Activated naive CD8-positive, alpha-beta T cell treated with anti-CD3 and anti-CD28 coated beads, Interleukin-2, amount 10 ng/mL, durations not matched to agents 7 days and 5 days (primary cell): ENCODE measurements at places on chromosomes 7 and 10.
A peak's percentile ranks its signal among the peaks of the same experiment; 100 is the strongest.

DNA sequence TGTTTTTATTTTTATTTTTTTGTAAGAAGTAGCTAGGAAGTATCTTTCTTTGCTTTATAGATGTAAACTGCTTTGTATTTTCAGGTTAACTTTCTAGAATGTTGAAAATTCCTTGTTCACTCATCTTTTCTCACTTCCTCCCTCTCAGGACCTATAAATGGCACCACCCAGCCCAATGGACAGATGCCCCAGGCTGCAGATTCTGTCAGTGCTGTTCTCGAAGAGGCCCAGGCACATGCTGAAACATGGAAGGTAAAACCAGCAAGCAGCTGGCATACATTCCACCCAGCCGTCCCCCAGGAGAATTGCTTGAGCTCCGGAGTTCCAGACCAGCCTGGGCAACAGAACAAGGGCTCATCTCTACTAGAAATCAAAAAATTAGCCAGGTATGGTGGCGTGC is 47.1 kb upstream of the PDSS1 start:
- no peaks in the 10 kb centered on the region for H3K36me3 ChIP-seq
- H3K27ac ChIP-seq, result no peak overlapping the region
- H3K4me1 ChIP-seq, result no peaks in the 10 kb centered on the region
- H3K27me3 ChIP-seq, result no peaks in the 10 kb centered on the region
- H3K4me3 ChIP-seq, result no peak overlapping the region

DNA sequence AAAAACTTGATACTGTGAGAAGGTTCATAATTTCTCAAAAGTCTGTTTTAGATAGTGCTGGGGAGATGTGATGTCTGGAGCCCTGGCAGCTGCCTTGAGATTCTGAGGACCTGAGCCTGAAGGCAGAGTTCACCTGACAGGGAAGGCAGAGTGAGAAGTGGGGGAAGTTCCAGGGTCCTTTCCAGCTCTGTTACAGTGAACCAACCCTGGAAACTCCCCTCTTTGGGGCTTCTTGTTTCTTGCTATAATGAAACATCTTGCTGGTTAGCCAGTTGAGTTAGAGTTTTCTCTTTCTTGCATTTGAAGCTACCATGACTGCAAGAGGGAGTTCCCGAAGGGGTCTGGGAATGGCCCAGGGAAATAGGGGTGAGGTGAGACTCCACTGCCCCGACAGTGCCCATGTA is 158.9 kb upstream of the TNRC18 start:
- no peaks in the 10 kb centered on the region for H3K36me3 ChIP-seq
- no peak overlapping the region for H3K27ac ChIP-seq
- H3K27me3 ChIP-seq, result peaks cover 30% of the 10 kb centered on the region
- peaks cover 5% of the 10 kb centered on the region for H3K4me1 ChIP-seq
- no peak overlapping the region for H3K4me3 ChIP-seq

DNA sequence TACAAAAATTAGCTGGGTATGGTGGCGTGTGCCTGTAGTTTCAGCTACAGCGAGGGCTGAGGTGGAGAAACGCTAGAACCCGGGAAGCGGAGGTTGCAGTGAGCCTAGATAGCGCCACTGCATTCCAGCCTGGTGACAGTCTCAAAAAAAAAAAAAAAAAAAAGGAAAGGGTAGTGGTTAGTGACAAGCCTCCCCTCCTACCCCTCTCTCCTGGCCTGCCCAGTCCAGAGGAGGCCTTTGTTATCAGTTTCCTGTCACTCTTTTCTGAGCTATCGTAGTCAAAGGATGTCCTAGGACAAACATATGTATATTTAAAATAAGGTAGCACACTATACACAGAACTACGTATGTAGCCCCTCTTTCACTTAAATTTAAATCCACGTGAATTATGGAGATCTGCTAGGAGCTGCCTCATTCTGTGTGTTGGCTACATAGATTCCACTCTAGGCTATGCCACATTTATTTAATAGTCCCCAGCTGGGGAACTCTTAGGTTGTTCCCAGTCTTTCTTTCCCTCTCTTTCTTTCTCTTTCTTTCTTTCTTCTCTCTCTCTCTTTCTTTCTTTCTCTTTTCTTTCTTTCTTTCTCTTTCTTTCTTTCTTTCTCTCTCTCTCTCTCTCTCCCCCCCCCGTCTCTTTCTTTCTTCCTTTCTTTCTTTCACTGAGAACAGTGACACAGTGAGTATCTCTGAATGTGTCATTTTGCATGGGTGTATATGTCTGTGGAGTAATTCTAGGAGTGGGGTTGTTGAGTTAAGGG is 3.9 kb downstream of the TSPAN15 start:
- peaks cover 1% of the 10 kb centered on the region for H3K36me3 ChIP-seq
- peaks cover 8% of the 10 kb centered on the region for H3K4me1 ChIP-seq
- no peak for DNase-seq

DNA sequence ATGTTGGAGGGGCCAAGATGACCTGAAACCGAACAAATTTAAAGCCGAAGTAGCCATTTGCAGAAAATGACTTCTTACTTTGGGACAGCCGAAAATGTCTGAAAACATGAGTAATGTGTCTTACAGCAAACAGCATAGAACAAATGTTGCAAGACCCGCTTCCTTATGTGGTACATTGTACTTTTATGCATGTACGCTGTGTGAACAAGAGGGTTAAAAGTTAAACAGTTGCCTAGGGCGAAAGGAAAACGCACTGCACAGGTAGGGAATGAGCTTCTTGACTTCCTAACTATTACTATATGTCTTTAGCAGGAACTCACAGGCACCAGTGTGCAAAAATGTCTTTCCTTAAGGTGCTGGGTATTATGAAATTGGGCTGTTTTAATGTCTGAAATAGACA is 303.5 kb upstream of the MGMT start:
- no peaks in the 10 kb centered on the region for H3K36me3 ChIP-seq
- H3K27me3 ChIP-seq, result peaks cover 9% of the 10 kb centered on the region
- H3K4me1 ChIP-seq, result peaks cover 3% of the 10 kb centered on the region
- no peak overlapping the region for H3K27ac ChIP-seq

DNA sequence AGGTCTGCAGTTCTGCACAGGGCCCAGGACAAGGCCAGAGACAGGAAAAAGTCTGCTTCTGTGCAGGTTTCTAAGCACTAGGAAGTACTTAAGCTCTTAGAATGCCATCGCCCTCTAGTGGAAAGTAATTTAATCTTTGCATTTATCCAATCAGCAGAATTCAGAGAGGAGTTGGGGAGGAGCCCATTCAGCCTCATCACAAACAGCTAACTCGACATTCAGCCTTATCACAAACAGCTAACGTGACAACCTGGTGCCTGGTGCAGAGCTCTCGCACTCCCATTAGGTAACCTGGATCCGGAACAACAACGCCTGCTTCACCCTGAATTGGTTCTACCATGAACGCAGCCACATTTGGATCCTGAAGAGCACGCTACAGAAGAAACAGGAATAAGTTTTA is 15.2 kb downstream of the OAT start:
- H3K36me3 ChIP-seq, result peaks cover 11% of the 10 kb centered on the region
- H3K27ac ChIP-seq, result peak overlapping the region; percentile 69
- DNase-seq, result no peak
- no peak overlapping the region for H3K4me3 ChIP-seq
- peaks cover 11% of the 10 kb centered on the region for H3K4me1 ChIP-seq
- H3K27me3 ChIP-seq, result no peaks in the 10 kb centered on the region
